Lower lobe of right lung (tissue), 2 donors: ENCODE measurements at places on chromosomes 5 and 9. TPM values are rescaled to one million over a fixed set of nuclear protein-coding genes. Genes with fewer than 3 reads are reported as not detected.

RGP1 gene
- total RNA-seq, result 29.6 TPM

- no peak for DNase-seq
These were observed 864 bp downstream of the PAPPA start for GRCh38 chr9:116154334-116154975.

- no peak for DNase-seq
These were observed at the start of gene GABRG2 for GRCh38 chr5:162067655-162068411. Gene GABRG2 (plus strand): TSS chr5:162067773. CDS start chr5:162068000, 227 bp downstream.

GRCh38 chr9:136010615-136011361 is 49.6 kb upstream of the UBAC1 start:
- peak; percentile 50 for DNase-seq

LRRTM2 gene
- 0.30 TPM for total RNA-seq
